ENCODE measurements at places on chromosomes 1 and 21.

GRCh38 chr1:209855623-209856022 lies 27.9 kb downstream of the UTP25 start:
- H3K27me3 ChIP-seq = no peaks in the 10 kb centered on the region
- no peaks in the 10 kb centered on the region for H3K4me1 ChIP-seq
- no peak for DNase-seq
- peaks cover 44% of the 10 kb centered on the region for H3K36me3 ChIP-seq
- no peak overlapping the region for H3K27ac ChIP-seq

DNA sequence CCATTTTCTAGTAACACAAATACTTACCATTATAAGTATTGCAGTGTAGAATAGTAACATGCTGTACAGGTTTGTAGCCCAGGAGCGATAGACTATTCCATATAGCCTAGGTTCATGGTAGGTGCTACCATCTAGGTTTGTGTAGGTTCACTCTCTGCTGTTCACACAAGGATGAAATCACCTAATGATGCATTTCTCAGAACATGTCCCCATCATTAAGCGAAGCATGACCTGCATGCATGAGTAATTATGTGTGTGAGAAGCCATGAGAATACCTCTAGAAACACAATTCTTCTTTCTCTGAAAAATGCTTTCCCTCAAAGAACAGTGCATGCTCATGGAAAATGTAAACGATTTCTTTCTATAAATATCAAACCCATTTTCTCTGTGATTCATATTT lies 69.3 kb downstream of the NR5A2 start:
- DNase-seq = no peak
- H3K4me3 ChIP-seq = no peak overlapping the region

DNA sequence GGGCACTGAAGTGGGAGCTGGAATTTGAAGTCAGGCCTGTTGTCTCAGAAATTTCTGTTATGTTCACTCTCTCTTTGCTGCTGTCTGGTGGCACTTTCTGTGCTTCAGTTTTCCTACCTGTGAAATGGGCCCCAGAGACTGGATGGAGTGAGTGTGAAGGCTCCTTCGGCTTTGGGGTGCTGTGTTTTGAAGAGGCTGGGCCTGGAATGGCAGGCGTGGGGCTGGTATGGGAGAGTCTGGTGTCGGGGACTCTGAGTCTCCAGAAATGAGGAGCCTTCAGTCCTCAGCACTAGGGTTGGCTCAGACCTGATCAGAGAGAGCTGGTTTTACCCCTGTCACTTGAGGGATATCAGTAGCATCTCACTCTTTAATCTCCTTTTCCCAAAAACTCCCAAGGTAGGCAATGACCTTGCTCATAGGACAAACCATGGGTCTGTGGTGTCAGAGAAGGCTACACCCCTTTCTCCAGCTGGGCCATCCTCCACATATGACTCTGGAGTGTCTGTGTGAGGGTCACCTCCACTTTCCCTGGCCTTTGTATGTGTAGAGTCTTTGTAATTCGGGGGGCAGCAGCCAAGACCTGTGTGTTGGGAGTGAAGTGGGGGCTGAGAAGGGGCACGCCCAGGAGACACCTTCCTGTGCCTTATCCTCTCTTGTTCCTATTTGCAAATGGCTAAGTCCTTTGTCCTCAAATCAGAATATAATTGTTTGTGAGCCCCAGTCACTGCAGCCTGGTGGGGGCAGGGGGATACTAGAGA lies 279.9 kb downstream of the PTPRU start:
- no peak for DNase-seq
- no peaks in the 10 kb centered on the region for H3K36me3 ChIP-seq
- no peak overlapping the region for H3K4me3 ChIP-seq
- H3K27me3 ChIP-seq = peaks cover 31% of the 10 kb centered on the region

DNA sequence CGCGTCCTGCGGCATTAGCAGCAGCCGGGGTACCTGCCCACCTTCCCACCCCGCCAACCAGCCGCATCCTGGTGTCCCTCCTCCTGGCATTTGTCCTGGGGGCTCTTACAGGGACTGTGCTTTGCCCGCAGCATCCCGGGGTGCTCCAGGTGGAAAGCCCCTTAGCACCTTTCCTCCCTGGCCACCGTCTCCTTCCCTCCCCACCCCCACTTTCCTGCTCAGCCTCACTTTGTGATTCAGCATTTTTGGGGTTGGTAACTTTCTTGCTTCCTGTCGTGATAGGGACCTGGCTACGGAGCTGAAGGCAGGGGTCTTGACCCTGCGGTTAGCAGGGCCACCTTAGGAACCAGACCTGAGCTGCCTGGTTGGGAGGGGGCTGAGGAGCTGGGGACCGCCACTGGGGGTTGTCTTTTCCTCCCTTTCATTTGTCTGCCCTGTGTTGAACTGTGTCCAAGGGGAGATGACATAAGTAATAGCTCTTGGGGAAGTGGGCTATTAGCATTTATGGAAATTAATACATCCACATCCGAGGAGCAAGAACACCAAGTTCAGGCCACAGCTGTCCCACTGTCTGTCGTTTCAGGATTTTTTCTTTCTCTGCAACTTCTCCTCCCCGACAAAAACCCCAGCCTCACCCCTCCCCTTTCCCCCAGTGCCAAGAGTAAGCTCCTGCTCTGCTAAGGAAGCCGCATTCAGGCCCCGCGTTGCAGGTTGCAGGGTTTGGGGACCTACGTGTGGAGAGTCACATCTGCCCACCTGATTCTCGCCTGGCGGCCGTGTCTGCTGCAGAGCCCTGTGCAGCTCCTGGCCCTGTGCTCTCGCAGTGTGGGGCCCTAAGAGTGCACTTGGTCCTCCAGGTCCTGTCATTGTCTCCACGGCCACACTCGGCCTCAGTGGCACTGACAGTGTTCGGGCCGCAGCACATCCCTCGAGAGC lies 1.6 kb upstream of the NPHP4 start:
- peaks cover 37% of the 10 kb centered on the region for H3K4me1 ChIP-seq
- peak overlapping the region; percentile 74 for H3K4me3 ChIP-seq
- H3K27me3 ChIP-seq = no peaks in the 10 kb centered on the region
- H3K36me3 ChIP-seq = no peaks in the 10 kb centered on the region
- DNase-seq = no peak

GRCh38 chr1:167587872-167588271 lies 34.3 kb upstream of the CREG1 start:
- no peaks in the 10 kb centered on the region for H3K4me1 ChIP-seq
- H3K27ac ChIP-seq = no peak overlapping the region
- no peaks in the 10 kb centered on the region for H3K36me3 ChIP-seq
- no peaks in the 10 kb centered on the region for H3K27me3 ChIP-seq
- no peak overlapping the region for H3K4me3 ChIP-seq

GRCh38 chr1:5907966-5908365 lies 84.3 kb downstream of the NPHP4 start:
- H3K4me3 ChIP-seq = no peak overlapping the region
- peaks cover 65% of the 10 kb centered on the region for H3K36me3 ChIP-seq
- H3K27ac ChIP-seq = no peak overlapping the region
- no peaks in the 10 kb centered on the region for H3K27me3 ChIP-seq
- no peak for DNase-seq
- no peaks in the 10 kb centered on the region for H3K4me1 ChIP-seq

Measured in left lung (tissue), 14 donors.